Activated CD8-positive, alpha-beta memory T cell treated with anti-CD3 and anti-CD28 coated beads, Interleukin-2, amount 50 U/mL, for 4 hours (primary cell): ENCODE measurements at places on chromosomes 7 and 10.

DNA sequence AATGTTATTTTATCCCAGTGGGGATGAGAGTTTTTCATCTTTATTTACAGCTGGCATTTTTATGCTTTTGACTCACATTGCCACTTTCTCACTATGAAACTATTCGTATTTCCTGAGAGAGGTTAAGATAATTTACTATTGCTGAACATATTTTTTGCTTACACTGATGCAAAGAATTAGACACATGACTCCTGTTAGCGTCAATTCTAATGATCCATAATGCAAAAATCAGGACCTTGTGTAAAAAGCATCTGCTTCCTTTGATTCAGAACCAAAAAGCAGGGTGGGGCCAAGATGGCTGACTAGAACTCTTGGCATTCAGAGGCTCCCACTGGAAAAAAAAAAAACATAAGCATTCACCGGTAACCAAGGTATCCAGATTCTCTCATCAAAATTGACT, 464.8 kb downstream of the SEMA3D start:
- DNase-seq = no peak

- no peak for DNase-seq
These were observed 290.8 kb upstream of the ZNF32 start for GRCh38 chr10:43939389-43939938.

DNA sequence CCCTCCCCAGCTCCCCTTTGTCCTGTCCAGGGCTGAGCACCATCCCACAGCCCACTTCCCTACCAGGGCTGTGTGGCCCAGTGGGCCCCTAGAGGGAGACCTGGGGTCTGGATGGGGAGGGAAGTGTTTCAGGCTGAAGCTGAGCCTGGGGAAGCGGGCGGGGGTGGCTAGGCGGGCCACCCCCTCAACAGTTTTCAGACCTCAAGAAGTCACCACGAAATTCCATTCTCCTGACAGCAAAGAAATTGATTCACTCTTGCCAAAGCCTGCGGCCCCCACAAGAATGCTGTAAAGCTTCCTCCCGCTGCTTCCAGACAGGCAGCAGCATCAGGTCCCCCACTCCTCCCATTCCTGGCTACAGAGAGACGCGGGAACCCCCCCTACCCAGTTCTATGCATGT, 2.5 kb upstream of the LFNG start:
- no peak for DNase-seq

GRCh38 chr10:80196270-80196949, 8.9 kb downstream of the ANXA11 start:
- peak; percentile 68 for DNase-seq

DNA sequence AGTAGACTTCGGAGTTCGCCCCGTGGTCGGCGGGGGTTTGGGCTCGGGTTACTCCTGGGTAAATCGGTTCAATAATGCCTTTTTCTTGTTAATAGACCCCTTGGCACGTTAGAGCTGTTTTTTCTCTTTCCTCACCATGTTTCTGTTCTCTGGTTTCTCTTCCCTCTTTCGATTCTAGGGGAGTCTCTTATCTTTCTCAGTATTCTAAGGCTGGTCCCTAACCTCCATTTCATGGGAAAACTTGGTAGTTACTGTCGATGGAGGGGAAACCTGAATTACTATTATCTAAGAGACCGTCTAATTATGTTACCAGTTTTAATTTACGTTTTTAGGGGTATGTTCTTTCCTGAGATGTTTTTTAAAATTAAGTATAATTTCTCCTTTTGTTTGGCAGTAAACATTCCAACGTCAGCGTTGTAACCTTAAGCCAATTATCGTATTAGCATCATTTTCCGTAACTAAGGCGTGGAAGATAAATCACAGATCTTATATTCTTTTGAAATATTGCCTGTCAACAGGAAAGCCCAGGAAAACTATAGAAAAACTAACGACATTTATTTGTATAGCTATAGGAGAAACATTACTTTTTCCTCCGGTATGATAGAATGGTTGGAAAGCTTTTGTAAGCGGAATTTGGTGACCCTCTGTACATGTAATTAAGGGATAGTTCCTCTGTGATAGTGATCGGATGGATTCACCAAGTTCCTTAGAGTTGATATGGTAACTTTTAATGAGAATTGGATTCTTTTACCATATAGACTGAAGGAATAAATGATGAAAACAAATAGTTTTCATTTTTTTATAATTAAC, 847 bp downstream of the BTAF1 start:
- DNase-seq = no peak

DNA sequence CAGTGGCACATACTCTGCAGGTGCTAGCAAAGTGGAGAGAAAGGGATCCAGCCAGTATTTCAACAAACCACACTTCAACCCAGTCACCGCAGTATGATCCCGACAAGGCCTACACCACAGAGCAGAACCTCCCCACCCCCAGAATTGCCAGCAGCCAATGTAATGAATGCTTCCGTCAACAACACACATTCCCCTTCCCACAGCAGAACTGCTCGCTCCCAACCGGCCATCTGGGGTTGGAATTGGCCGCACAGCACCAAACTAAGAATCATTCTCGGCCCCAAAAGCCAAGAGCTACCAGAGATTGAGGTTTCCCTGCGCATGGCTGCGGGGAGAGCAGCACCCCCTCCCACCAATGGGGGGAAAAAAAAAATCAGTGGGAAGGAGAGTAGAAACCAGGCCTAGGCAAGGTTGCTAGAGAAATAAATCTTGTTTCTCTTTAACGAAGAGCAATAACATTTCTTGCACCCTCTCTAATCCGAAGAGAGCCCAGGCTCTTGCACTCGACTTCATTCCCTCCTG, 1.1 kb downstream of the WASL start:
- DNase-seq = peak; percentile 18

DNA sequence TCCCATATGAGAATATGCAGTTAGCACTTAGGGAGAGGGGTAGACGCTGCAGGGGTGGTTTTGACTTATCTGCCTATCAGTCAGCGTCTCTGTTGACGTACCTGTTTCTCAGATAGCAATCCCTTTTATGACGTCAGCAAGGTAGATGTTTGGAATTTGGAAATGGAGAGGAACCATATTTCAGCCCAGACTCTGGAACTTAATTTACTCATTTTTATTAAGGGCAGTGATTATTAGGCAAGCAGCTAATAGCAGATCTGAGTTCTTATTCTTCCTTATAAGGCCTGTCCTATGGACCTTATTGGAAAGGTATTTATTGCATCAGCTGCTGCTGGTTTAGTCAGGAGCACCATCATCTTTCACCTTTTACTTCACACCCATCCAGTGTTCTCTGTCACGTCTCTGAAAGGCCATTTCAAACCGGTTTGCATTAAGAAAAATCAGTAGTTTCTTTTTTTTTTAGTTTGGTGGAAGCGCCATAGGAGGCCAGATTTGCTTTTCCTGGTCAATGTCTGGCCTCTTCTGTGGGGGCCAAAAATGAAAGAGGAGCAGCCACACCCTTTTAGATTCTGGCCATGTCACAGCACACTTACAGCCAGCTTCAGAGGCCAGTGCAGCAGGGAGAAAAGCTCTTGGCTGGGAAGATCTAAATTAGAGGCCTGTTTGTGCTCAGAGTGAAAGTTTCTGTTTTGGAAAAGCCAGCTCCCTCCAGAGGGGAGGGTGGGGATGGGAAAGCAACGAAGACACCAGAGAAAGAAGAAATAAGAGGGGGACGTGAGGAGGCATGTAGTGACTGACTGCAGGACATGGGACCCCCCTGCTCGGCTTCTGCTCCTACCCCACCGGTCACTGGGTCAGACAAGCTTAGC, 146.3 kb downstream of the TCF7L2 start:
- DNase-seq = no peak
